ENCODE measurements at places on chromosomes 5 and 9.

DNA sequence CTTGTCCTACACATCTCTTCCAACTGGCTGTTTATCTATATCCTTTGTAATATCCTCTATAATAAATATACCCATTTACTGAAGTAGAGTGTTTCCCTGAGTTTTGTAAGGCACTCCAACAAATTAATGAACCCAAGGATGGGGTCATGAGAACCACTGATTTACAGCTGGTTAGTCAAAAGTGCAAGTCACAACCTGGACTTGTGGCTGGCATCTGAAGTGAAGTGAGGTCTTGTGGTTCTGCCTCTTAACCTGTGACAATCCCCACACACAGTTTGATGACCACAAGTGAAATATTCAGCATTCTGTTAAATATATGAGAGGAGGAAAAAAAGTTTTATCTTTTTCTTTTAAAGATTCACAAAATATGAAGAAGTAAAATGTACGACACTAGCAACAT, 126.1 kb downstream of the NR2F1-AS1 start:
- H3K27me3 ChIP-seq, result no peaks in the 10 kb centered on the region

DNA sequence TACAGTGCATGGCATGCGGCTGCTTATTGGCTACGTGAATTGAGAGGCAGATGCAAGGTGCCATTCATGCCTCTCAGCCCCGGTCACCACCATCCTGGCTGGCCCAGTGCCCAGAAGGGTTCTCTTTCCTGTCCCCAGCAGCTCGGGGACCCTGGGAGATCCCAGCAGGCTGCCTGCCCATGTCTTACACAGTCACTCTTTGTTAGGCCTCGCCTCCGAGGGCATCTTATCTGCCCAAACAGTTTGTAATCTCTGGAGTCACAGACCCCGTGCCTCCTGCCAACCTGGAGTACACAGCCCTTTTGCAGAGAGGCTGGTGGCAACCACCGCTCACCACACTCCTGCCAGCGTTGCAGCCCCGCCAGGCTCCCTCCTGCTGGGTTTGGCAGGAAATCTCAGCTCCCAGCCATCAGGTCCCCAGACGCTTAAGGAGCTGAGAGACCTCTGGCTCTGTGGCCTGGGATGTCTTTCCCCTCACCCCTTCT, 7.0 kb upstream of the AK1 start:
- no peaks in the 10 kb centered on the region for H3K27me3 ChIP-seq
- peak overlapping the region; percentile 73 for H3K27ac ChIP-seq
- peaks cover 24% of the 10 kb centered on the region for H3K4me1 ChIP-seq
- DNase-seq, result no peak
- peaks cover 36% of the 10 kb centered on the region for H3K36me3 ChIP-seq

DNA sequence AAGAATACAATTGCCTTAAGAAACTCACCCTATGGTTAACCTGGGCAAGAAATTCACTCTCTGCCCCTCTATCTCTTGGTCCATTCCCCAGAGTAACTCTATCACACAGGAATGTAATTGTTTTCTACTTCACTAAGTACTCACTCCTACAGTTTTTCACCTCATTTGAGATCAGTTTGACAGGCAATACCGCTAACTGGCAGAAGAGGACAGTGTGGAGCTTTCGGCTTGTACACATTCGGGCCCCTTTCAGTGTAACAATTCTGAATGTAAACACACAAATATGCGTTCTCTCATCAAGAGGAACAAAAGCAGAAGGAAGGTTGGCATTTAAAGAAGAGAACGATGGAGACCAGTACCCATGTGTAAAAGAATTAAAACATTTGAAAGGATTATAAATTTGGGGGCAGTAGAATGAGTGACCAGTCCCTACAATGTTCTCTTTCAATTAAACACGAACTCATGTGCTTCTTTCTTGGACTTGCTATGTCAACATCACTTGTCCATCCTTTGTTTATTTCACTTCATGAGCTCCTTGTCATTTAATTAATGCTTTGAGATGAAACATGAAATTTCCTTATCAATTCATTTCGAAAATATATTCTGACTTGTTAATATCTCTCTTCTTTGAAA, 188.5 kb upstream of the GRAMD2B start:
- H3K4me1 ChIP-seq, result no peaks in the 10 kb centered on the region
- H3K36me3 ChIP-seq, result no peaks in the 10 kb centered on the region
- H3K4me3 ChIP-seq, result no peak overlapping the region
- no peak for DNase-seq
- no peak overlapping the region for H3K27ac ChIP-seq

DNA sequence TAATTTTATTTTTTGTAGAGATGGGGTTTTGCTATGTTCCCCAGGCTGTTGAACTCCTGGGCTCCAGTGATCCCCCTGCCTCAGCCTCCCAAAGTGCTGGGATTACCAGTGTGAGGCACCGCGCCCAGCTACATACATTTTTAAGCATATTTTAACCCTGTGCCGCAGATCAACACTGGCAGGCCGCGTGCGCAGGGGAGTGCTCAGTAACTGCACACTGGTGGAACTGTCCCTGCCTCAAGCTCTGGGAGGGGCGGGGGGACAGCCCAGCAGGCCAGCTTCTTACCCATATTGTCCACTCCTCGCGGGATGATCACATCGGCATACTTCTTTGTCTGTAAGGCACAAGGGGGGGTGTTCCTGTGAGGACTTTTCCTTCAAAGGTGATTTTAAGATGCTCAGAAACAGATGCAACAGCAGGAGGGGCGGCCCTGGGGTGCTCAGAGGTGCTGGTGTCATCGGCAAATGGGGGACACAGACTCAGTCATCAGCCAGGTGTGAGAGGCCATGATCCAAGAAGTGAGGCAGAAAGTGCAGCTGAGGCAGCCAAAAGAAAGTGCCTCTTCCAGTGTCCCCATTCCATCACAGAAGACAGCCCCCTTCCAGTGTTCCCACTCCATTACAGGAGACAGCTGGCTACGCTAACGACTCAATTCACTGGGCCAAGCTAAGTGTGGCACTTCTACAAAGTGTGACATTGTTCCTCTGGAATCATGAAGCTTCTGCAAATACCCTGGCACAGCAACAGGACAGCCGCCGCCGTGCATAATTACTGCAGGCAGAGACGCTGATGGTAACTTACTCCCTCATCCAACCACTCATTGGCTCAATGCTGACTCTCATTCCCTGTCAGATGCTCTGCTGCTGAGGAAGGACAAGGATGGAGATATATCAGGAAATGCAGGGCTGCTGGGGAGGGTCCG, 5.2 kb downstream of the UCK1 start:
- peaks cover 4% of the 10 kb centered on the region for H3K4me1 ChIP-seq
- H3K4me3 ChIP-seq, result no peak overlapping the region
- H3K27me3 ChIP-seq, result no peaks in the 10 kb centered on the region
- H3K27ac ChIP-seq, result no peak overlapping the region
- H3K36me3 ChIP-seq, result peaks cover 35% of the 10 kb centered on the region

- H3K4me1 ChIP-seq, result no peaks in the 10 kb centered on the region
- peaks cover 3% of the 10 kb centered on the region for H3K36me3 ChIP-seq
- H3K27me3 ChIP-seq, result no peaks in the 10 kb centered on the region
- H3K4me3 ChIP-seq, result no peak overlapping the region
Measured at GRCh38 chr5:62650197-62650596, 71.6 kb downstream of the LRRC70 start.

- H3K4me1 ChIP-seq, result peaks cover 58% of the 10 kb centered on the region
- no peaks in the 10 kb centered on the region for H3K27me3 ChIP-seq
- DNase-seq, result no peak
- peaks cover 8% of the 10 kb centered on the region for H3K36me3 ChIP-seq
- H3K4me3 ChIP-seq, result peak overlapping the region; percentile 92
- H3K27ac ChIP-seq, result peak overlapping the region; percentile 94
Measured at GRCh38 chr5:76715486-76715735, 515 bp upstream of the F2R start.

DNA sequence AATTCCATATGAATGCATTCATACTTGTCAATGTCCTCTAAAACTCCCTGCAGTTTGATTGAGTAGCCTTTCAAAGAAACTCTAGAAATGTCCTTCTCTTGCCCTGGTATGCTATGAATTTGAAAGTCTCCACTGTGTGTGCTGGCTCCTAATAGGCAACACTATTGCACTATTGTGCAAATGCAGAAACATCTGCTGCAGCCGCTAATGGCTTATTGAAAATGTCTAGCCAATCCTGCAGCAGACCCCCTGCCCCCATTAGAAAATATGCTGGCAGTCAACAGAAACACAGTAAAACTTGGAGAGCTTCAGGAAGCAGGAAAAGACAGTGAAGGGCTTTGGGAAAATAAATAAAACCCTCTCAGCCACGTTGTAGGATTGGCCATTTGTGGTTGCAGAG, 87.3 kb upstream of the GRAMD2B start:
- no peak overlapping the region for H3K4me3 ChIP-seq
- H3K4me1 ChIP-seq, result no peaks in the 10 kb centered on the region
- DNase-seq, result no peak
- H3K36me3 ChIP-seq, result no peaks in the 10 kb centered on the region
- no peak overlapping the region for H3K27ac ChIP-seq

GRCh38 chr9:130118841-130119518, 53.2 kb upstream of the NCS1 start:
- H3K36me3 ChIP-seq, result peaks cover 9% of the 10 kb centered on the region
- no peak for DNase-seq
- peaks cover 14% of the 10 kb centered on the region for H3K4me1 ChIP-seq
- no peak overlapping the region for H3K27ac ChIP-seq
- H3K4me3 ChIP-seq, result no peak overlapping the region

Measured in central memory CD8-positive, alpha-beta T cell (primary cell).